Left ventricle myocardium superior (tissue), 1 donor: ENCODE measurements at places on chromosomes 4 and X. TPM values are rescaled to one million over a fixed set of nuclear protein-coding genes. Genes with fewer than 3 reads are reported as not detected.

- DNase-seq = no peak
Observed at GRCh38 chr4:78650106-78651024, 98.8 kb downstream of the ANXA3 start.

DNA sequence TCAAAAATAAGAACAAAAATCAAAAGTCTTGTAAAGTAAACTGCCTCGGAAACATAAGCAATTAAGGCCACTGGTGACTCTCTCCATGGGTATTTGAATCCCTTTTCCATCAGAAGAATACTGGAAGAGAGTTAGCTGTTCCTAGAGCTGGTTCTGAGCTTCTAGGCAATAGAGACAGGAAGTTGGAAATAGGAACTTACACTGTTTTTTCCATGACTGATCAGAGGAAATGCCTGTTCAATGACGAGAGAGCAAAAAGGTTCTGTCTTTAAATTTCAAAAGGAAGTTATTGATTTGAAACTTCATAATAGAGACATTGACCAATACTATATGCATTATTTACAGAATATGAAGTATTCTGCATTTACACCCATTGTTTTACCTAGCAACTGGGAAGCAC lies 503.5 kb upstream of the ARX start:
- no peak for DNase-seq

DNA sequence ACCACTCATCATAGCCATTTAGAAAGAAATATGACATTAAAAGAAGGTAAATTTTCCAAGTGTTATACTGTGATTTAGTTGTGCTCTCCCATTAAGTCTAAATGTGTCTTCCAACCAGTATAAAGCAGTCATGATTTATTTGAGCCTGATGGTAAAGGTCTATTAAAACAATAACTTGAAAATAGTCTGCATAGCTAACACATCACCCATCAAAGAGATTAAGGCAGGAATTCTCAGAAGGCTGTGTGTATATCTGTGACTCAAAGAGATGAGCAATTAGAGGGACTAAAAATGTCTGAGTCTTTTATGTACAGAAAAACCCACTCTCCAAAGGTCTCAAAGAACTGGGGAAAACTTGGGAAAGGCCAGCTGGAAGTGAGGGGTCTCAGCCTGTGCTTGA lies 70.3 kb upstream of the IQCM start:
- no peak for DNase-seq

- no peak for DNase-seq
Observed at GRCh38 chrX:16993791-16994318, 47.4 kb downstream of the REPS2 start.

GRCh38 chrX:154140742-154141141 lies 3.3 kb upstream of the OPN1LW start:
- DNase-seq = no peak

Gene SPATA4
- not detected for total RNA-seq

GRCh38 chr4:129353490-129353889 lies 257.5 kb downstream of the C4orf33 start:
- no peak for DNase-seq

DNA sequence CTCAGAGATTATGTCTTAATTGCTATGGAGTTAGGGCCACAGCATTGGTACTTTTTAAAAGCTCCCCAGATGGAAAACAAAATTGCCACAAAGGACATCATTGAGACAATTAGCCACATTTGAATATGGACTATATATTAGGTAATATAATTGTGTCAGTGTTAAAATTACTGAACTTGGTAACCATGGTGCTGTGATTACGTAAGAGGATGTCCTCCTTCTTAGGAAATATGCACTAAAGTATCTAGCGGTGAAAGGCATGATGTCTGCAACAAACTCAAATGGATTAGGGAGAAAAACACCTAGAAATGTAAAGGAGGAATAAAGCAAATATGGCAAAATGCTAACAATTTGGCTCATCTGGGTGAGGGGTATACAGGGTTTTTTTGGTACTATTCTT lies 89.9 kb upstream of the PAK3 start:
- no peak for DNase-seq

GRCh38 chr4:879729-880077 lies 52.4 kb downstream of the GAK start:
- DNase-seq = no peak

Gene METAP1
- total RNA-seq = 75.8 TPM

GRCh38 chr4:84496331-84496705 lies 2.8 kb downstream of the NKX6-1 start:
- no peak for DNase-seq
